Activated T-cell treated with anti-CD3 and anti-CD28 coated beads, Interleukin-2, amount 50 U/mL, for 1 hour (primary cell): ENCODE measurements at places on chromosomes 2 and 18.

DNA sequence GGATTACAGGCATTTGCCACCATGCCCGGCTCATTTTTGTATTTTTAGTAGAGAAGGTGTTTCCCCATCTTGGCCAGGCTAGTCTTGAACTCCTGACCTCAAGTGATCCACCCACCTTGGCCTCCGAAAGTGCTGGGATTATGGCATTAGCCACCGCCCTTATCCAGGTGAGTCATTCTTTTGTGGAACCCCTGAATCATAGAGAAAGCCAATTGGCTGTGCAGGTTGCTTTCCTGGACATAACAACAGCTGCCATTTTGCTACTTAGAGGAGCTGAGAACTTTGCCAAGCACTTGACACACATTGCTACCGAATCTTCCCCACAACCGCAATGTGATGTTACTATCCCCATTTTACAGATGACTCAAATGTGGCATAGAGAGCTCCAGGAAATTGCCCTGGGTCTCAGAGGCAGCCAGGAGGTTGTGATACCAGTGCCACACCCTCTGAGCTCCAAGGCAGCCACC is 36.0 kb downstream of the SETBP1 start:
- no peak for DNase-seq

DNA sequence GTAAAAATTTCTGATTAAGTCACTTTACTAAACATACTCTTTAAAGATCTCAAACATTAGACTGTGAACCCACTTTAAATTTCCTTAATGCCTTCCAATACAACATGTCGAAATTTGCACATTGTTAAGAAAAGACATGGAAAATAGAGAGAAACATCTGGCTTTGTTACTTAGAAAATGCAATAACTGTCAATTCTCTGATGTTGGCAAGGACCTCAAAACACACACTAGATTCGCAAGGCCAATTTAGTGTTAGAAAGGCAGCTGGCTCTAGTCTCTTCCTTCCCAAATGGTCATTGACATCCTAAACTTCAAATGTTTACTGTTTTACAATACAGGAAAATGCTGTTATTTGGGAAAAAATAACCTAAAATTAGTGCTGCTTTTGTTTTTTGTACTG is 110.6 kb downstream of the UPP2 start:
- DNase-seq: no peak

DNA sequence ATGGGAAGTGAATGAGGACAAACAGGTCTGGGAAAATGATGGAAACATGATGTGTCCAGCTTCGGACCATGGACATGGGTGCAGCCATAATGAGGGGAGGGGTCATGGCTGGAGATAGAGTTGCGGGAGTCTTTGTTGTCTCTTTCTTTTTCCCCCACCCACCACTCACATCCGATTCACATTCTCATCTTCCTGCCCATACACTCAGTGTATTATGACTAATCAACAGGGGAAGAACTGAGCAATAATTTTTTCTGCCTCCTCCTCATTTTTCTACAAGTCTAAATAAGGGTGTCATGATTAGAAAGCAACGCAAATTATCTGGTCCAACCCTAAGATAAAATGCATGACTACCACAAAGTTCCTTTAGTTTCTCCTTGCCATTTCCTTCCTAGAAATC is 5.7 kb upstream of the SERPINB2 start:
- DNase-seq: no peak

DNA sequence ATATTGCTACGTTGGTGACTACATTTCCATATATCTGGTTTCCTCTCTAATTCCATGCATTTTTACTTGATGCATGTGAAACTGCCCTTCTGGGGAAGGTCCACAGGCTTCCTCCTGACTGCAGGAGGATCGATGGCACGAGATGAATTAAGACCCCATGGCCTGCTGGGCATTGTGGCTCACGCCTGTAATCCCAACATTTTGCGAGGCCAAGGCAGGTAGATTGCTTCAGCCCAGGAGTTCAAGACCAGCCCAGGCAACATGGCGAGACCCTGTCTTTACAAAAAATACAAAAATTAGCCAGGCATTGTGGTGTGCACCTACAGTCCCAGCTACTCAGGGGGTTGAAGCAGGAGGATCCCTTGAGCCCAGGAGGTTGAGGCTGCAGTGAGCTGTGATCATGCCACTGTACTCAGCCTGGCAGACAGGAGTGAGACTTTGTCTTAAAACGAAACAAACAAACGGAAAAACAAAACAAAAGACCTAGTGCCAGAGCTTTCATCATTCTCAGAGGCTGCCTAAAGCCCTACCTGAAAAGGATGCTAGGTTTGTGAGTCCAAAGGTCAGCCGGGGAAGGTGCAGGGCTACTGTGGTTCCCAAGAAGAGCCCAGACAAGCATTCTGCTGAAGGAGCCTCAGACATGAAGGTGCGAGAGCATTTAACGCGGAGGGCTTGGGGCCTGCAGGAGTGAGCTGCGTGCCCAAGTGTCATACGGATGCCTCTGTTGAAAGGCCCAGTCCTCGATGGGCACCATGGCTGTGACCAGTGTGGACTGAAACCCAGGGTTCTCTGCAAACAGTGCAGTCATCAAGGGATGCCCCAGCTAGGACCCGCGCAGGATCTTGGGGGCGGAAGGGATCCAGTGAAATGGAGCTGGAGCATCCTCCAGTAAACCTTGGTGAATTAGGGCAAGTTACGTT is 21.6 kb downstream of the GPR55 start:
- DNase-seq: peak; percentile 17

DNA sequence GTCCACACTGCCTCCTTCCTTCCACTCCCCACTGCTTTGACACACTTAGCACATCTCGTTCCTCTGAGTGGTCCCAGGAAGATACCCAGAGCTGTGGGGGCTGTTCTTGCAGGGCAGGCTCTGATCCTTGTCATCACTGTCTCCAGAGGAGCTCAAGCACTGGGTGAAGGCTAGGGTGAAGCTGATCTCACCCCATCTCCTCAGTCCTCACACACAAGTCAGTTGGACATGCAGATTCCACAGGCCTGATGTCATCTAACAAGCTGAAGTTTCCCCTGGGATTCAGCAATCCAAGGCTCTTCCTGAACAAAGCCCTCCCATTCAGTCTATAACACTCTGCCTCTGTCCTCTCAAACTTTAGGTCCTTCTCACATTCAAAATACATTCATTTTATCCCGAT is 90.6 kb upstream of the RAB6C start:
- DNase-seq: no peak

DNA sequence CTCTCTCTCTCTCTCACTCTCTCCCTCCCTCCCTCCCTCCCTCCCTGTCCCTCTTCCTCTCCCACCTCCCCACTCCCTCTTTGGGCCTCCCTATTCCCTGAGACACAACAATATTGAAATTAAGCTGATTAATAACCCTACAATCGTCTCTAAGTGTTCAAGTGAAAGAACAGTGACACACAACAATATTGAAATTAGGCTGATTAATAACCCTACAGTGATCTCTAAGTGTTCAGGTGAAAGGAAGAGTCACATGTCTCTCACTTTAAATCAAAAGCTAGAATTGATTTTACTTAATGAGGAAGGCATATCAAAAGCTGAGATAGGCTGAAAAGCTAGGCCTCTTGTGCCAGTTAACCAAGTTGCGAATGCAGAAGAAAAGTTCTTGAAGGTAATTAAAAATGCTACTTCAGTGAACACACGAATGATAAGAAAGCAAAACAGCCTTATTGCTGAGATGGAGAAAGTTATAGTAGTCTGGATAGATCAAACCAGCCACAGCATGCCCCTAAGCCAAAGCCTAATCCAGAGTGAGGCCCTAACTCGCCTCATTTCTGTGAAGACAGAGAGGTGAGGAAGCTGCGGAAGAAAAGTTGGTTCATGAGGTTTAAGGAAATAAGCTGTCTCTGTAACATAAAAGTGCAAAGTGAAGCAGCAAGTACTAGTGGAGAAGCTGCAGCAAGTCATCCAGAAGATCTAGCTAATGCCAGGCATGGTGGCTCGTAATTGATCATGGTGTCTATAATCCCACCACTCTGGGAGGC is 21.3 kb downstream of the MALT1 start:
- DNase-seq: no peak

- no peak for DNase-seq
Observed at GRCh38 chr2:25960920-25961319, 21.4 kb downstream of the KIF3C start.

- no peak for DNase-seq
Observed at GRCh38 chr2:12934146-12934756, 217.5 kb downstream of the TRIB2 start.

GRCh38 chr2:64784168-64785061 is 130.7 kb upstream of the SERTAD2 start:
- no peak for DNase-seq

DNA sequence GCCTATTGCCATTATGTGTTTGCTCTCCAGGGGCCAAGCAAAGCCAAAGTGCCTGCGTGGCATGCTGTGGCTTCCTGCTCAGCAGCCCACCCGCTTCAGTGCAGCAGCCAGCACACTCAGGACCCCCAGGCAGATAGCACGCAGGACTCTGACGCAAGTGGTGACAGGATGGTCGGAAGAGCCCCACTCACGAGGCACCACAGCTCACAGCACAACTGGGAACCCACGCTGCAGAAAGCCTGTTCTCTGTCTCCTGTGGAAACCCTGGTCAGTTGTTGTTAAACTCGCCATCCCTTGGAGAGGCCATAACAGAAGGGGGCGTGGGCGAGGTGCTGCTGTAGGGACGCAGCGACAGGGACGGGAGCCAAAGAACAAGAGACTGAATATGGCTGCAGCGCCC is 76.4 kb downstream of the HDAC4 start:
- DNase-seq: peak; percentile 12

- DNase-seq: no peak
Observed at GRCh38 chr2:9238591-9239326, 32.1 kb downstream of the ASAP2 start.

DNA sequence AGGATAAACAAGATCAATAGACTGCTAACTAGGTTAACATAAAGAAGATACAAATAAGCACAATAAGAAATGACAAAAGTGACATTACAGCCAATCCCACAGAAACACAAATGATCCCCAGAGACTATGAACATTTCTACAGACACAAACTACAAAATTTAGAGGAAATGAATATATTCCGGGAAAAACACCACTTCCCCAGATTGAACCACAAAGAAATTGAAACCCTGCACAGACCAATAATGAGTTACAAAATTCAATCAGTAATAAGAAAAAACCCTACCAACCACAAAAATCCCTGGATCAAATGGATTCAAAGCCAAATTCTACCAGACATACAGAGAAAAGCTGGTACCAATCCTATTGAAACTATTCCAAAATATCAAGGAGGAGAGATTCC is 232.4 kb upstream of the RBMS1 start:
- no peak for DNase-seq

DNA sequence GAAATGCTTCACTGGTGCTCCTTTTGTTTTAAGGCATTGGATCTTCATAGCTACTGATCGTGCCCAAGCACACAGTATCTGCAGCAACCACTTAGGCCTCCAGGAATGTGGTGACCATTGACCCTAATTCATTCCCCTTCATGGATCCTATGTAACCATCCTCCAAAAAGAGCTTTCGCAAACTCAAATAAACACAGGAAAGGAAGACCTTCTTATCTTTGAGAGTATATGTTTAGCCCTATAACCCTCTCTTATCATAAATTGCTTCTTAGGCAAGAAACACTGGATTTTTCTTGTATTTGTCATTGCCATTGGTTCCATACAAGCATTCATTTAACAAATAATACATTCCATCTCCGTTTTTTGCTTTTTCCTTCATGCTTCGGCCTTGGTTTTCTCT is 4.1 kb upstream of the TTR start:
- DNase-seq: no peak

GRCh38 chr2:137507237-137507636 is 457.0 kb upstream of the HNMT start:
- no peak for DNase-seq

DNA sequence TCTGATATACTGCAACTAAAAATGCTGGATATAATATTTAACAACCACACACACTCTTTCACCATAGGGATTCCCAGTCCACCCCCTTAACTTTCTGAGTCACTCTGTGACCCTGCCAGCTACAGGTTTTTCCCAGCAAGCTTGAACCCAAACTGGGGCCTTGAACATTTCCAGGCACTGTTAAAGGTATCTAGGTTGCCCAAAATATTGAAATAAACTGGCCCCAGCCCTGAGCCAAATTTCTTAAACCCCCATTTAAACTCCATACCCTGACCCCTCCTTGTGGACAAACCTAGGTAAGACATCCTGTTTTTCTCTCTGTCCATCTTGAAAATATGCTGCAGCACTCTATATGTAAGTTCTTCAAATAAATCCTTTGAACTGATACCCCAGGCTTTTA is 19.7 kb upstream of the DCTN1 start:
- no peak for DNase-seq

DNA sequence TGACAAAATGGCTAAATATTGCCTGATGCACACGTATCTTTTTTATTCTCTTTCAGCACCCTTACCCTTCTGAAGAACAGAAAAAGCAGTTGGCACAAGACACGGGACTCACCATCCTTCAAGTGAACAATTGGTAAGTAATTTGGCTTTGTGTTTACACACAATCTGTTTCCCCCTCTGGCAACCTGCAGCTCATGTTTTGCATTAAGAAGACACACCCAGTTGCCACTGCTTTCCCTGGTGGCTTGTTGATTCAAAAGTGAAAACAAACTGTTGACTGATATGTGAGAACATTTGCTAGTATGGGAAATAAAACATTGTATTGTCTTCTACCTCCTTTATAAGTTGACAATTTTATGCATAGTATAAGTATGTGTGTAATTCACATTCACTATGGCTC is 113.0 kb downstream of the MEIS1 start:
- no peak for DNase-seq

DNA sequence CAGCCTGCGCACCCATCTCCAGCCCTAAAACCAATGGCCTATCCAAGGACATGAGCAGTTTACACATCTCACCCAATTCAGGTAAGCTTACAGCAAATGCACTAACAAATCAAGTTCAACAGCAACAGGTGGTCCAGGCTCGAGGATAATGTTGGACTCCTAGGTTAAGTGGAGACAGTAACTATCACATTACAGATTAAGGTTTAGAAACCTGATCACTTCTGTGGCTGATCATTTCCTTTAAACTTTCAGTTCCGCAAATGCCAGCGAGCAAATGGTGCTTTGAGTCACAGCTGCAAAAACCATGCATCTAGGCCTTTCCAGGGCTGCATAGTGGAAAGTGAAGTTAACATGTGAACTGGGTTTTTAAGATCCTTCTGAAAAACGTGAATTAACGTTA is 259.4 kb downstream of the GBX2 start:
- no peak for DNase-seq

DNA sequence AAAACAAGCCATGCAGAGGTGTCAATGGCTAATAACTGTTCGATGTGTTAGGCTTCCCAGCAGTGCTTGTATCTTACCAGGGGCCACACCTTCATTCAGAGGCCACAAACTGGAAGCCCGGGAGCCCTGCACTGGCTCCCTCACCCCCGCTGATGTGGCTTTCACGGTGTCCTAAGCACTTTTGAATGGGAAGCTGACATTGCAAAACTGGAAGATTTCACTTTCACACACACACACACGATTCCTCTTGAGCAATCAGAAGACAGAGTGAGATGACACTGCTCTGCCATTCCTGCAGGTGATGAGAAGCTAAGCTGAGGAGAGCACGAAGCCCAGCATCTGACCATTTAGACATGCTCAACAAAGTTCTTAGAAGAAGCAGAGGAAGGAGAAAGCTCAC is 8.6 kb upstream of the ZNF407 start:
- DNase-seq: no peak
